ENCODE measurements at places on chromosomes 13 and 19.

GRCh38 chr19:3007975-3008374, 21.1 kb downstream of the TLE2 start:
- no peak for DNase-seq

DNA sequence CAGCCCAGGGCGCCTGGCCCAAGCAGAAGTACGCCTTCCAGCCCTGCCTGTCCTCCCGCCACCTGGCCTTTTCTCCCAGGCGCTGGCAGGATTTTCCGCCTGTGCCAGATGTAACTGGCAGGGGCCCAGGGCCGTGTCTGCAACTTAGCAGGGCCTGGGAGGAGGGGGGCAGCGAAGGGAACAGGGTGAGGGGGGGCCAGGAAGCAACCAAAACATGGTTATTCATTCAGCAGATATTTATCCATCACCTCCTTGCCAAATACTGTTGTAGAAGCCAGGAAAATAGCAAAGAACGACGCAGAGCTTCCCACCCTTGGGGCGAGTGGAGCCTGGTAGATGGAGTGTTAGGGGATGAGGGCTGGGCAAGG, 5.6 kb downstream of the TLE6 start:
- DNase-seq = no peak

DNA sequence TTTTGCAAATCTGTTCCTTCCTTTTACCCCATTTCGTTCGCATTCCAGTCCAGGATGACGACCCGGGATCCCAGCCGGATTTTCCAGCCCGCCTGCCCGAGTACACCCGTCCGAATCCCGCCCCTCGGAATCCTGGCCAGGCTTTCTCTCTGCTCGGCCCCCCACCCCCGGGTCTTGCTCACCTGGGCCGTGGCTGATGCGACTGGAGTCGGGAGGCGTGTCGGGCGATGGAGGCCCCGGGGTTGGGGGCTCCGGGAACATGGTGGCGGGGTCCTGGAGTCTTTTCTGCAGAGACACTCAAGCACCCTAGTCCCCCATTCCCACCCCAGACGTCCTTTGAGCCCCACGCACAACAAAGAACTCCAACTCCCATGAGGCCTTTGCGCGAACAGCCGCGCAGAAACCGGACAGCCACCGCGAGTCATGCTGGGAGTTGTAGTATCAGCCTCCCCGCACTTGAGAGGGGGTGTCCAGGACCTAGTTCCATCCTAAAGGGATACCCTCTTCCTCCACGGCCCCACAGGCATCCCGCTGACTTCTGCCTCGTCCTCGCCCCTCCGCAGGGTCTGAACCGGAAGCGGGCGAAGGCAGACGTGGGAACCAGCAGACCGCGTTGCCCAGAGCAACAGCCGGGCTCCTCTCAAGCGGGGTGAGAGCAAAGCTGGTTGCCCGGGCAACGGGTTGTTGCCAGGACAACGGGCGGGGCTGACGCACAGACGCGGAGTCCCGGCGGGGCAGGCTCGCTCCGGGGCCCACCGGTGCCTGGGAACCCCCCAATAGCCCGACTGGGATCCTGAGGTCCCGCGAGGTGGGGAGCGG, 1.1 kb downstream of the SYT5 start:
- no peak for DNase-seq

DNA sequence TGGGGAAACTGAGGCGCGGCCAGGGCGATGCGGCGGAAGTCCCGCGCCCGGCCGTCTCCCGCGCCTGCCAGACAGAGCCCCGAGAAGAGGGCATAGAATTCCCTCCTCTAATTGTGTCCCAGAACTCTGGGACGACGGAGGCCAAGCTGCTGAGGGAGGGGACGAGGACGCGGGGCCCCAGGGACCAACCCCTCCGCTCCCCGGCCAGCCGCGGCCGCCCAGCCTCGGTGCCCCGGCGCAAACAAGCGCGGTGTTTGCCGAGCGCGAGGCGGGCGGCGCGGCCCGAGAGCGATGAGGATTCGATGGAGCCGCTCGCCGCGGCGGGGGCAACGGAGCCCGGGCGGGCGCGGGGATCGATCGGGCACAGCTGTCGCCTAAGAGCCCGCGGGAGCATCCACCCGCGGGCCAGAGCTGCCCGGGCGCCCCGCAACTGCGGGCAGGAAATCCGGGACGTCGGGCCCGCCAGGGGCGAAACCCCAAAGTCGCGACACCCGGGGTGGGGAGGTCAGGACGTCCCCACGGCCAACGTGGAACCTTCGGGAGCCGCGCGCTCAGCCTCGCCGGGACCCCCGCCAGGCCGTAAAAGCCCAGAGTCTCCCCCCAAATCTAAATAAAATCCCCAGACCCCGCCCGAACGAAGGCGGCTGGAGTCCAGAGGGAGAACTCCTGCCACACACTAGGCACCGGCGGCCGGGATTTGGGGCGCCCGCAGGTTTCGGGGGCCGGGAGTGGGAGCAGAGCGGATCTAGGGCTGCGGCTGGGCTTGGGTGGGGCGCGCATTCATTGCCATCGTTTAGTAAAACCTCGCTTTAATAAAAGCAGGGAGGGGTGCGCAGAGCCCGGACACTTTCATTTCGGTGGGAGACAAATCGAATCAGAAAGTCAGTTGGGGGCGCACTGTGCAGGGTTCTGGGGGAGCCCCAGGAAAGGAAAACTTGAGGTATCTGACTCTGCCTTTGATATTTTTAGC, 3.6 kb upstream of the ONECUT3 start:
- no peak for DNase-seq

- DNase-seq = peak; percentile 71
Measured at GRCh38 chr19:12639901-12640613, 26.5 kb downstream of the MAN2B1 start.

DNA sequence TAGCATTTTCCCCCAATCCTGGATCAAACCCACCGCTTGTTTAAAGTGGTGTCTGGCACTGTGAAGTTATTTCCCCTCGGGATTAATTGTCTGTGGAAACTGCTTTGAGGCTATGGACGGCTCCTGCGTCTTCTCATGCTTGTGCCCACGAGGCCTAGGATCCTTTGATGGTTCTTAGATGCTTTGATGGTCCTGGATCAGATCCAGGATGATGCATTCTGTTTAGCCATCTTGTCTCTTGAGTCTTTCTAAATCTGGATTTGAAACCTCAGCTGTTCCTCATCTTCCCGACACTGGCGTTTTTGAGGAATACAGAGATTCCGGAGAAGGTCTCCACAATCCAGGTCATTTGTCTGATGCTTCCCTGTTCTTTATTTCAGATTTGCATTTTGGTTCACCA, 36.1 kb upstream of the USP29 start:
- no peak for DNase-seq

- no peak for DNase-seq
Measured at GRCh38 chr13:90089051-90089450, 1258.4 kb upstream of the MIR17HG start.

GRCh38 chr13:100234006-100234405, 145.1 kb downstream of the PCCA start:
- DNase-seq = no peak

- DNase-seq = no peak
Measured at GRCh38 chr13:91375116-91375729, 23.2 kb upstream of the GPC5 start.

GRCh38 chr19:18910010-18910409, 9.2 kb downstream of the COPE start:
- DNase-seq = no peak

DNA sequence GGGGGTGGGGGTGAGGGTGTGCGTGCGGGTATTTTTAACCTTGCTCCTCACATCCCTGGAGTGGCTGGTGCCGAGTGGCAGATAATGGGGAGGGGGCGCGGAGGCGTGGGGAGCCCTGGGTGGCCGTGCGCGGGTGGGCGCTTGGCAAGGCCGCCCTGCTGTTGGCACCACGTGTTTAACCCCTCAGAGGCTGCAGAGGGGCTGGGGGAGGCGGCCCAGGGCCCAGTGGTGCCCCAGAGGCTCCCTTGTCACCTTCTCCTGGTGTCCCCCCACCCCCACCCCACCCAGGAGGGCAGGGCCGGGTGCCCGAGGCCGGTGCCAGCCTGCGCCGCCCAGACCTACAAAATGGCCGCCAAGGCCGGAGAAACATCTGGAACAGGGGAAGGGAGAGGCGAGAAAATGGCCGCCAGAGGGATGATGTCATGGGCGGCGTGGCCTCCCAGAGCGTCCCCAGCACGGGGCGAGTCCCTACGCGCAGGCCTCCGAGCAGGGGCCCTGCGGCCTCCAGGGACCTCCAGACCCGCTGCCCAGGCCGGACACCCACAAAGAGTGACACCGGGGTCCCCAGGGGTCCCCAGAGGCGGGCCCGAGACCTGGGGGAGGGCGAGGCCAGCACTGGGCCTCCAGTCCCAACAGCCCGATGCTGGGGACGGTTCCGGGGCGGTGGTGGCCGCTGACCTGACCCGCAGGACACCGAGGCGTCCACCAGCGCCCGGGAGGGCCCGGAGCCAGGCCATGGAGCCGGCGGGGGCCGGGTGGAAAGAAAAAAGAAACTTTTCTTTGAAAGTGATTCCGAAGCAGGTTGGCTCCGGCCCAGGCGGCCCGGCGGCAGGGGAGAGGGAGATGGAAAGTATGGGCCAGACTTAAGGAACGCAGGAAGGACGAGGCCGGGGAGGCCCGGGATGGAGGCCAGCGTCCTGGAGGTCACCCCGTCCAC, 38.2 kb downstream of the NFIC start:
- DNase-seq = no peak

DNA sequence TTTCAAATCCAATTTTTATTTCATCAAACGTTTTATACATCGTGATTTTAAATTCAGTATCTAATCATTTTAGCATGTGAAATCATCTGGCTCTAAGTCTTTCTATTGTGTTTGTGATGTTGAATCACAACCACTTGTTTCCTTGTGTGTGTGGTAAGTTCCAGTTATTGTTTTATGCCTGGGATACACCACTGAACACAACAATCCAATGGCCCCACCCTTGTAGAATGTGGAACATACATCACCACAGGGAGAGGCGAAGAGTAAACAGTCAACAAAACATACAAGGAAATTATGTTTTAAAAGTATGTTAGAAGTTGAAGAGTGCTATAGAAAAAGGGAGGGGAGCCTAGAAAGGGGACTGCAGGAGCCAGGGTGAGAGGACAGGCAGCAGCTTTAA, 100.5 kb downstream of the EPSTI1 start:
- no peak for DNase-seq

DNA sequence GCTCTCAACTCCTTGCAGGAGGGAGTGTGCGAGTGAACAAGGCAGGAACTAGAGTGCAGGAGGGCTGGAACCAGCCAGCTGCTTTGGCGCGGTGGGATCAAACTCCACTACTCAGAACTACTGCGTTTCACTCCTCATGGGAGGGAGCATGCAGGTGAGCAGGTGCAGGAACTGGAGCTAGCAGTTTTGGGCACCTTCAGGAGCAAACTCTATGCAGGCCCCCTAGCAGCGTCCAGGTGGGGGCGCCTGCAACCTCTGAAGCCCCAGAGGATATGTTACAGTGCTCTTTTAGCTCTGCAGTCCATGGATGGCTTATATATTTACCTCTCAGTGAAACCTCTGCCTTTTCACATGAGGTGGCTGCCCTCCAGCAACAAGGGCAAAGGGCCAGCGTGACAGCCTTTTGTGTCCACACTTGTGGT, 1303.4 kb downstream of the PCDH9 start:
- peak; percentile 41 for DNase-seq

DNA sequence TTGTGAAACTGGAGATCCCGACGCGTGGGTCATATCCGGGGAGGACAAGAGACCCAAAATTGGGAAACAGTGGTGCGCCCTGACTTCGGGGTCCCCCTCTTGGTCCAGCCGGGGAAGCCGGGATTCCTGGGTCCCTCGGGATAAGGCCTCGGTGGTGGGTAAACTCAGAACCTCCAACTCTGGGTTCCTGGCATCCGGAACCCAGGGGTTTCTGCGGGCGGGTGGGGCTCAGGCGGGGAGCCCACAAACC, 688 bp downstream of the ZFP36 start:
- no peak for DNase-seq

DNA sequence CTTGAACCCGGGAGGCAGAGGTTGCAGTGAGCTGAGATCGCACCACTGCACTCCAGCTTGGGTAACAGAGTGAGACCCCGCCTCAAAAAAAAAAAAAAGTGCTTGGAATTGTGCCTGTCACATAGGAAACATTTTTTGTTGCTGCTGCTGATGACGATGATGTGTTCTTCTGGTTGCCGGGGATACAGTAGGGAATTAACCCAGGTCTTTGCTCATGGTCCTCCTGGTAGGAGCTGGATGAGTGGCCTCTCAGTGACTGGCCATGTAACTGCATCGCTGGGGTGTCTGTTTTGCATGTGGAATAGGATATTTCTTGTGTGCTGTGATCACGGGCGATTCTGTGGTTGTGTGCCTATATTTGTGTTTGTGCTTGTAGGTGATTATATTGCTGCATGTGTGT, 4.7 kb upstream of the CNFN start:
- DNase-seq = no peak

- no peak for DNase-seq
Measured at GRCh38 chr13:90557626-90558025, 789.9 kb upstream of the MIR17HG start.

GRCh38 chr13:112177450-112178288, 110.7 kb downstream of the SOX1 start:
- DNase-seq = no peak

GRCh38 chr13:43185226-43185625, 161.8 kb downstream of the DNAJC15 start:
- DNase-seq = no peak

DNA sequence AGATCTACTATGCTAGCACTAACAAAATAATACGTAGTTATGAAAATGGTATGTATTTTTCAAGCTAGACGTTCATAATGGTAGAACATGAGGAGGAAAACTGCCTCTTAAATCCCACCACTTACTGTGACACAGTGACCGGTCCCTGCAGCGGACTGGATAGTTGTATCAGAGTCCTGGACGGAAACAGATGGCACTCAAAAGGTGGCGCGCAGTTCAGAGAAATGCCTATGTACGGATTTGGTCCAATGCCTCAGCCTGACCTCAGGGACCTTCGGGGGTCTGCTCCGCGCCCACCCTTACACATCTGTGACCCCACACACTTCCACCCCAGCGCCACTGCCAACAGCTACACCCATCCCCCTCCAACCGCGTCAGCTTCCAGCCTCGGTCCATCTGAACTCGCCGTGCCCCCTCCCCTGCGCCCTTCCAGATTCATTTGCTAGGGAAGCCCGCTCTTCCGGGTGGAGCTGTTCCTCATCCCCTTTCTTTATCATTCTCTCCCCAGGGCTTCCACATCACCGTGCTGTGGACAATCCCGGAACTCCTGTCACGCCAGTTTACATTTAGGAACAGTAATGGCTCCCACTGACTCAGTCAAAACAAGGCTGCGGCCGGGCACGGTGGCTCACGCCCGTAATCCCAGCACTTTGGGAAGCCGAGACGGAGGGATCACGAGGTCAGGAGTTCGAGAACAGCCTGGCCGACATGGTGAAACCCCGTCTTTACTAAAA, 792 bp upstream of the LENG8 start:
- DNase-seq = no peak

GRCh38 chr13:67515895-67516294, 285.8 kb upstream of the PCDH9 start:
- DNase-seq = no peak

GRCh38 chr13:60837806-60838205, 440.8 kb downstream of the TDRD3 start:
- DNase-seq = no peak

- peak; percentile 98 for DNase-seq
Measured at GRCh38 chr19:2151339-2152229, at the start of gene AP3D1. Gene AP3D1 (minus strand): TSS chr19:2151566. CDS start chr19:2151334, 232 bp downstream.

All from iPS DF 6.9 (cell line).